ENCODE measurements at places on chromosomes 7 and 10.
A peak's percentile ranks its signal among the peaks of the same experiment; 100 is the strongest.

- DNase-seq, result no peak
Measured at GRCh38 chr7:80635533-80635932, 2.9 kb upstream of the CD36 start.

DNA sequence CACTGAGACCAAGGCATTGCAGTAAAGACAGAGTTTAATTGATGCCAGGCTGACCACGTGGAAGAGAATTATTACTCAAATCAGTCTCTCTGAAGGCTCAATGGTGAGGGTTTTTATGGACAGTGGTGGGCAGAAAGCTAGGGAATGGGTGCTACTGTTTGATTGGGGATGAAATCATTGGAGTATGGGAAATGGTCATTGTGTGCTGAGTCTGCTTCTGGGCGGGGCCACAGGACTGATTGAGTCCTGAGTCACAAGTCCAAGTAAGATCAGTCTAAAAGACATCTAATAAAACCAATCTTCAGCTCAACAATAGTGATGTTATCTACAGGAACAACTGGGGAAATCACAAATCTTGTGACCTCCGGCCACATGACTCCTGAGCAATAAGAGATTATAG, 868.4 kb downstream of the SORCS3 start:
- no peak for DNase-seq

DNA sequence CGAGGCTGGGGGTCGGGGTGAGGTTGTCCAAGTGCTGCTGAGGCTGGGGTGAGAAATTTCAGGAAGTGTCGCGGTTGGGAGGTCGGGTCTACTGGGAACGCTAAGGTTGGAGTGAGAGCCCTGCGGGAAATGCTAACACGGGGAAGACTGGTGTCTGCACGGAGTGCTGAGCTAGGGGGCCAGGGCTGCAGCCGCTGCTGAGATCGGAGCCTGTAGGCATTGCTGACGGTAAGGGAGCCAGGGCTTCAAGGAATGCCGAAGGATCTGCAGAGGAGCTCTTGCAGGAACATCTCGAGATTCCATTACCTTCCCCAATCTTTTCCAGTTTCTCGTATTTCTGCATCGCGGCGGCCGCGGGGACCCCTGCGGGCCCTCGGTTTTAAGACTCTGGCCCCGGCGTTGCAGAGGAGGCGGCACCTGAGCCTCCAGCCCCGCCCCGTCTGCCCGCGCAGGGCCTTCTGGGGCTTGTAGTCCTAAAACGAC, at the start of gene CDK5:
Gene CDK5 (minus strand): TSS at position 392 of the 483 bp plus-strand sequence. CDS start 49 bp downstream, at position 343.
- peak; percentile 69 for DNase-seq

- no peak for DNase-seq
Measured at GRCh38 chr10:127013691-127014473, 108.7 kb downstream of the DOCK1 start.

- no peak for DNase-seq
Measured at GRCh38 chr10:110609605-110610004, 34.5 kb upstream of the RBM20 start.

DNA sequence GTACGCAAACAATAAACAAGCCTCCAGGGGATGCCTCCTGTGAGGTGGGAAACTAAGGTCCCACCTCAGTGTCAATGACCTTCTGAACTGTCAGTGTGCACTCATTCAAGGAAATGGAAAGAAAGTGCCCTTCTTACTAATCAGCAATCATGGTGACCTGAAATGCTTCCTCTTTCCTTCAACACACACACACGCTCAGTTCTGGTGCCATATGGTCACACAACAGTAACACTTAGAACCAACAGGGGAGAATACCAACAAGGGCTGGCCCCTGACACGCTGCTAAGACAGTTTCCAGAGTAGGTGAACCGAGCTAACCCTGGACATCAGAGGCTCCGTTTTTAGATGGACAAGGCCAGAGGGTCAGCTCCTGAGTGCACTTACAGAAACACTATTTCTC, 42.1 kb upstream of the EFCAB10 start:
- no peak for DNase-seq

DNA sequence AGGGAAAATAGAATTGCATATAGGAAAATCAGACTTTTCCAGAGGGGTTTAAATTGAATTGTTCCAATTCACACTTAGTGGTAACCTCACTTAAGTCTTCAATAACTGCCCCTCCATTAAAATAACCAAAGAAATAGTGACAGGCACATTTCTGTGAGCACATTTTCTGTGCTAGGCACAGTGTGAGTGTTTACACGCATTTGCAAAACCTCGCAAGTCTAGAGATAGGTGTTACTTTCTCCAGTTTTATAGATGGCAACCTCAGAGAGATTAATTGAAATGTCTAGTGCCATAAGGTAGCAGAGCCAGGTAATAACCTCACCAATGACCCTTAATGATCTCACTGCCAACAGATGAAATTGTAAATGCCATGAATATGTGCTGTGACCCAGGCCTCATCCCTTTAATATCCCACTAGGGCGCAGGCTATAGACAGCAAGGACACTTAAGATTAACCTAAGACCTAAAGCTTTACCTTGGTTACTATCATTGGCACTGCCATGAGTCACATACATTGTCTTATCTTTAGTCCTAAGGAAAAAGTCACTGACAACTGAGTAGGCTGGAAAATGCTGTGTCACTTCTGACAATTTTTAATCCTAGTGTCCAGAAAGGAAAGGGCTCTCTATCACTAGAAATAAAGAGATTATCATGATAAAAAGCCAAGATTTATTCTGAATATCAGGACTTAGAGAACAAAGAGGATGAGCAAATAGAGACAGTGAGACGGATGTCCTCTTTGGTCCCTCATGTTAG, 187.8 kb downstream of the PPP1R17 start:
- DNase-seq, result no peak

Data from 8988T (cell line).